Glutamatergic neuron (in vitro differentiated cells): ENCODE measurements at places on chromosomes 4 and X.
A peak's percentile ranks its signal among the peaks of the same experiment; 100 is the strongest.

DNA sequence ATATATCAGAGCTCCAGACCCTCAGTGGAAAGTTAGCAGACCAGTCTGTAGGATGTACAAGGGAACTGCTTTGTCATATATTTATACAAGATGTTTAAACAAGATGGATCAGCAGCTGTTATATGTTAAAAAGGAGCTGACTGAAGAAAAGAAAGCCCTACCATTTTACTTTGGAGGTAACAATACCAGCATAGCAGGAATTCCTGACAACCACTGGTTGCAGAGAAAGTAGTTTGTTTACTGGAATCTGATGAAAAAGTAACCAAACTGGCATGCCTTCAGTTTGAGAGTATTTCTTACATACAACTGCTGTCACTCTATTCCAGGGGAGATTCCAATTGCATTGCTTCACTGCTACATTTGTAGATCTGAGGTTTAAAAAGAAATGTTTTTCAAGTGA is 49.5 kb upstream of the GABRQ start:
- no peak for DNase-seq

GRCh38 chrX:120207009-120207605 is 43.5 kb upstream of the ZBTB33 start:
- DNase-seq: no peak

GRCh38 chr4:1236103-1236641 is 12.8 kb downstream of the CTBP1 start:
- DNase-seq: no peak

- DNase-seq: no peak
These were observed 24.5 kb downstream of the GIMD1 start for GRCh38 chr4:106343865-106344646.

DNA sequence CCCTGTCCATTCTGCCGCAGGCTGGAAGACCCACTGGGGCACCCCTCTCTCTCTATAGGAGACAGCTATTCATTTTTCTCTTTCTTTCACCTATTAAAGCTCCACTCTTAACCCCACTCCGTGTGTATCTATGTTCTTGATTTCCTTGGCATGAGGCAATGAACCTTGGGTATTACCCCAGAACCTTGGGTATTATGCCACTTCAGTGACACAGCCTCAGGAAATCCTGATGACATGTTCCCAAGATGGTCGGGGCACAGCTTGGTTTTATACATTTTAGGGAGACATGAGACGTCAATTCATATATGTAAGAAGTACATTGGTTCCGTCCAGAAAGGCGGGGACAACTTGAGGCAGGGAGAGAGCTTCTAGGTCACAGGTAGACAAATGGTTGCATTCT is 13.4 kb downstream of the HTT-AS start:
- no peak for DNase-seq

DNA sequence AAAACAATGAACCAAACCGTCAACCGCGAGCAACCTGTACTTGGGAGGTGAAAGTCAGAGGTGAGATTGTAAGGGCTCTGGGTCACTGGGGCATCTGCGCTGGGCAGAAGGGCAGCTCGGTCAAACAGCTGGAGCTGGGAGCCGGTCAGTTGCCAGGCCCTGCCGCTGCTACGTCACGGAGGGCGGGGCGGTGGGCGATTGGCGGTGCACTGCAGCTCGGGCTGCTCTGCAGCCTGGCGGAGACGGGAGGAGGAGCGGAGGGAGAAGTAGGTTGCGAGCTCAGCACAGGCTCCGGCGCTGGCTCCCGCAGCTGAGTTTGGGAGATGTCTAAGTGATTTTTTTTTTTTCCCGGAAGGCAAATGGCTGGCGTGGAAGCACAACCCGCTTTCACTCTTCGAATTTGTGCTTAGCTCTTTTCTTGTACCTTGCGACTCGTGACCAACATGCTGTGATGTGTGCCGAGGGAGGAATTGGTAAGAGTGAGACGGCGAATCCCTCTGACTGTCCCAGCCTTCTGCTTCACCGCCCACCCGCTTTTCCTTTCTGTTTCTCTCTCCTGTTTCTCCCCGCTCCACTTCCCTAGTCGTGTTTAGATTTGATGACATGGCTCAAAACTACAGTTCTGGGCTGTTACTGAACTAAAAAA is at the start of gene ATP10D:
TSS of gene ATP10D (plus strand) at position 229 of the 646 bp plus-strand sequence. CDS start 27,266 bp downstream, outside the sequence.
- DNase-seq: peak; percentile 98

DNA sequence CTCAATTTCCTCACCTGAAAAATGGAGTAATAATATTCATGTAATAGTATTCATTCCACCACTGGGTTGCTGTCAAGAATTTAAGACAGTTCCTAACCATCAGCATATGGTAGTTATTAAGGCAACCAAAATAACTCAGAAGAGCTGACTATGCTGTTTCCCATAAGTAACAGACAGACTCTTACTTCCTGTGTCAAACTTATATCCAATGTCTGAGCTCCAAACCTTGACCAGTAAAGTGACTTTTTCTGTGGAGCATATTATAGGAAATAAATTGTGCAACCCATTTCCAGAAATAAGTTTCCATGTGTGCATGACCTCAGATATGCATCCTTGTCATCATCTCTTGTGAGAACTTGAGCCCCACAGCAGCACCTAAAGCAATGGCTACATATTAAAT is 78.8 kb downstream of the HADH start:
- DNase-seq: no peak

- no peak for DNase-seq
These were observed 38.0 kb upstream of the IGFBP7 start for GRCh38 chr4:57148177-57148576.

- DNase-seq: no peak
These were observed 38.7 kb downstream of the COL25A1 start for GRCh38 chr4:109263721-109264120.

GRCh38 chrX:140440876-140441275 is 64.0 kb downstream of the SOX3 start:
- peak; percentile 21 for DNase-seq

DNA sequence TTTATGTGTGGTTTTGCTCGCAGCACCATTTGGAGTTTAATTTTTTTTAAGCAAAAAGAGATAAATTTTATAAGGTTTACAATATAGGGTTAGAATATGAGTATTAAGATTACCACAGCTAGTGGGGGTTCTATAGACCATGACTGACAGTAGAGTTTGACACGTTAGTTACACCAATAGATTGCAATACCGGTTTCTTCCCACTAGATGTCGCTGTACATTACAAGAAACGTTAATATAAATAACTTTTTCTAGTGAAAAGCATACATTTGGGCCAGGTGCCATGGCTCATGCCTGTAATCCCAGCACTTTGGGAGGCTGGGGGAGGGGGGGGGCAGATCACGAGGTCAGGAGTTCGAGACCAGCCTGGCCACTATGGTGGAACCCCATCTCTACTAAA is 433.6 kb downstream of the MAGEB5 start:
- DNase-seq: no peak

DNA sequence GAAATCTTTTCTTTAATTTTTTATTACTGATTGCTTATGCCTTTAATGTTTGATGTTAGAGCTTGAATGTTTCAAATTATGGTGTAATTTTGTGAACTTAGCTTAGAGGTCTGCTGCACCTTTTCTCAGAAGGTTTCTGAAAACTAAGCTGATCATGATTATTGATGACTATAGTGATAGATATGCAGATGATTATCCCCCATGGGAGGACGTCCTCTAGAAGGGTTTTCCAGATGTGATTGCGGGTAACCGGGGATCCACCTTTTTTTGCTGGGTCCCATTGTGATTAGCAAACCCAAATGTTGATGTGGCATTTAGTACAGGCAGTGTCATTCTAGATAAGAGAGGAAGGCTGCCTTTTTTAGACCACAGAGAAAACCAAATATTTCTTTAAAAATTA is 272.9 kb downstream of the FBXO8 start:
- DNase-seq: no peak

GRCh38 chr4:81531410-81531809 is 59.7 kb upstream of the RASGEF1B start:
- DNase-seq: no peak
